ENCODE measurements at places on chromosomes 4 and X.

DNA sequence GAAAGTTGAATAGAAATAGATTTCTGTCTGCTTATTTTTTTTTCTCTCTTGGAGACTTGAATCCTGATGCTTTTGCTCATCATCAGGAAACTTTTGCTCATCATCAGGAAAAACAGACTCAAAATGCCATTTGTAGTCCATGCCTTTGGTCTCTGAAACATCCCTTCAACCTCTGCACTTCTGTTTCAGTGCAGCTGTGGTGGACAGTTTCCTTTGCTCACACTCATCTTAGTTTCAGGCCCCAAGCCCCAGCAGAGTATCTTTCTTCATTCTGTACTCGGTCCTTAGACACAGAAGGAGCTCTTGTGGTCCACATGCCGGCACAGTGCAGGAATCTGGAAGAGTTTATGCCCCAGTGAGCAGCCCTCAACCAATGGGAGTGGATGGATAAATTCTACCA, 337.9 kb downstream of the PPP3CA start:
- no peak for DNase-seq

DNA sequence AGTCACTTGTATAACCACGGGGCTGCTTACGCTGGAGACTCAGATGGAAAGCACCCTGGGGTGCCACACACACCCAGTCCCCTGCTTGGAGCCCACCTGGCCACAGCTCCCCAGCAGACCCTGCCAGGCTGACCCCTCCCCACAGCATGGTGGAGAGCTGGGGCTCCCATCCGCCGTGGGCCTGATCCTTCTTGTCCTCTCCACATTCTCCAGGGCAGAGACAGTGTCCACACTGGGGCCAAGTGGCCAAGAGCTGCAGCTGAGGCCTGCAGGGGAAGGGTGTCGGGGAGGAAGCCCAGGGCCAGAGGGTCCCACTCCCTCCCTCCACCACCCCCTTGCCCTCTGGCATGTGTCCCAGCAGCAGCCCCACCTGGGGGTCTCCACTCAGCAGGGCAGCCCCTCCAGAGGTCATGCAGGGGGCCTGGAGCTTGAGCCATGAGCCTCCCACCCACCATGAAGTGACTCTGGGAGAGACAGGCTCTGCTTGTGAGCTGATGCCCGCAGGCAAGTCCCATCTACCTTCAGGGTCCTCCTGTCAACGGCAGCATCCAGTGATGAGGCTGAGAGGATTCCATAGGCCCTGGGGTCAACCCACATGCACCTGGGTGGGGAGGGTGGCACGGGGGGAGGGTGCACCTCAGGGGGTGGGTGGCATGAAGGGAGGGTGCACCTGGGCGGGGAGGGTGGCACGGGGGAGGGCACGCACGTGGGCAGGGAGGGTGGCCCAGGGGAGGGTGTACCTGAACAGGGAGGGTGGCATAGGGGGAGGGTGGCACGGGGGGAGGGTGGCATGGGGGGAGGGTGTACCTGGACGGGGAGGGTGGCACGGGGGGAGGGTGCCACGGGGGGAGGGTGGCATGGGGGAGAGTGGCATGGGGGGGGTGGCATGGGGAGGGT, 56.4 kb downstream of the FAM53A start:
- DNase-seq = no peak

GRCh38 chr4:114091546-114091945, 112.1 kb upstream of the ARSJ start:
- no peak for DNase-seq

DNA sequence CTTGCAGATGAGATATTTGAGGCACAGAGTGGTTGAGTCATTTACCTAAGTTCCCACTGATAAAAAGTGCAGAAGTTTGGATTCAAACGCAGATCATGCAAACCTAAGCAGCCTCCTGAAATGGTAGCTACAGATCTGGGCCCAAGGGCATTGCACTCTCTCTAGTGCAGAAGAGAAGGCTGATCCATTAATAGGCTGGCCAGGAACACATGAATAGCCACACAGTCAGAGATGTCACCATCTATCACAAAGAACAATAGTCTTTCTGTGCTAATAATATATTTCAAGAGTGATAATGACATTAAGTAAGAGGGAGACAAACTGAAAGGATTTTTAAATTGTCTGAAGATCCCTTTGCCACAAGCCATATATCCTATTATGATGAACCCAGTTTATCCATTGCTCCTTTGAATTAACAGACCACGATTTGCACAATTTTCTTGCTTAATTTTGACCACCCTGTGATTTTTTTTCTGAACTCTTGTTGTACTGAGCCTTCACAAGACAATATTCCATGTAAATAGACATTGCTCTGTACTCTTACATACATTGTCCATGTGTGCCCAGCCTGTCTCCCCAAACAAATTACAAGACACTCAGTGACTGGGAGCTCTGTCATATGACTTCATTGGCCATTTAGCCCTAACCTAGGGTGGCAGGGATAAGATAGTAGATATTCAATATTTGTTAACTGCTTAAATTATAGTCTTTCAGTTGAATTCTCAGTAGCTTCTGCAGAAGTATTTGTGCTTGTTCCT, 112.4 kb upstream of the RBPJ start:
- no peak for DNase-seq

GRCh38 chr4:131302108-131302507, 1847.0 kb upstream of the PCDH10 start:
- DNase-seq = no peak

- DNase-seq = no peak
These were observed 44.0 kb upstream of the EOLA2 start for GRCh38 chrX:149982310-149982709.

Data from CD4-positive, alpha-beta T cell treated with Interleukin-2 at 100 ng/mL for 4 hours (primary cell).